ENCODE measurements at places on chromosomes 5 and 9.

GRCh38 chr5:14155739-14156138 is 12.6 kb downstream of the TRIO start:
- no peak for DNase-seq

- DNase-seq, result no peak
Measured at GRCh38 chr9:71626395-71626794, 141.9 kb downstream of the CEMIP2 start.

- DNase-seq, result no peak
Measured at GRCh38 chr5:10631316-10631996, 67.6 kb downstream of the ANKRD33B start.

GRCh38 chr5:172597755-172598155 is 43.3 kb upstream of the NEURL1B start:
- no peak for DNase-seq

DNA sequence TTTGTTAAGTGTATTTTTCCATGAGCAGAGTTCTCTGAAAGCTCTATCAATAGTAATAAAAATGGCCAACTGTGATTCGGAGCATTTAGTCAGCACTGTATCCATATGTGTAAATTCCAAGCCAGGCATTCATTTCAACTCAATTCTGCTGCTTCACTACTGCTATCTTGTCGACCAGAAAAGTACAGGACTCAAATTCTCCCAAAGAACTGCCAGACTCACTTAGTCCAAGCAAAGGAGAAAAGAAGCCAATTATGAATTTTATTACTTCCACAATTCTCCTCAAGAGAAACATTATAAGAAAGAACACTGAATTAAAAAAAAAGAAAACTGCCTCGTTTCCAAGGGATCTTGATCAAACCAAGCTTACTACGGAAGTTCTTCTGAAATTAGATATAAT is 906.3 kb upstream of the DMAC1 start:
- DNase-seq, result no peak

GRCh38 chr9:21862871-21863270 is 60.4 kb downstream of the MTAP start:
- DNase-seq, result no peak

DNA sequence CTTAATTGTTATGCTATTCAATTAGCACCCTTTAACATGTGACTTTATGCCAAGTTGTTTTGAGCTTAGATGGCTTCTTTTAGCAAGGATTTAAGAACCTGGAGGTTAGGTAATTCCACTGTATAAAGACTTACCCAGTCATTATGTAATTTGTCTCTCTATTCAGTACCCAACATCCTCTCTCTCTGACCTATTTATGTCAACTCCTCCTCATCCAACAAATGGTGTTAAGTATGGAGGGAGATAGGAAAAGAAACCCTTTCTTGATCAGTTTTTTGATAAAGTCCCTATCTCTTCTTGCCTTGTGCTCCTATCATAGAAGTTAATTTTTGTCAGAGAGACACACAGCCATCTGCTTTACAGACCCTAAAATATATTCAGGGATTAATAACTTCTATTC is 181.2 kb upstream of the GPR151 start:
- no peak for DNase-seq

DNA sequence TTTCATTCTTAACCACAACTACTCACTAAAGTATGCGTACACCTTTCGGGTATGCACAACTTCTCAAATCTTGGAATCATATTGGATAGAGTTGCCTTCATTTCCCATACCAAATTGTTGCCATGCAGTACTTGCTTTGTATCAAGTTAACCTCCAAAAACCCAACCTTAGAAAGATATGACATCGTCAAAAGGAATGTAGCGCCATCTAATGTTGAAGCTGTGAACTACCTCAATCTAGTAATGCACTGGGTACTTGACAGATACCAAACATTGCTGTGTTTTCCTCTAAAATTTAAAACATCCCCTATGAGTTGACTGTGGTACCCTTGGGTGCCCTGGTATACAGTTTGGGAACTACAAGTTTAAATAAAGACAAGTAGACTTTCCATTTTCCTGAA is 318.4 kb downstream of the ARL15 start:
- DNase-seq, result no peak

- DNase-seq, result no peak
Measured at GRCh38 chr5:80103371-80103770, 68.2 kb downstream of the THBS4 start.

GRCh38 chr5:57658018-57658417 is 175.4 kb upstream of the ACTBL2 start:
- no peak for DNase-seq

GRCh38 chr5:6135977-6136376 is 242.4 kb downstream of the MED10 start:
- DNase-seq, result no peak
